Stimulated activated CD4-positive, alpha-beta T cell treated with anti-CD3 and anti-CD28 coated beads, Interleukin-12 subunit alpha, Interleukin-12 subunit beta, amount 100 ng/mL, for 24 hours (primary cell): ENCODE measurements at places on chromosomes 16 and 17.

DNA sequence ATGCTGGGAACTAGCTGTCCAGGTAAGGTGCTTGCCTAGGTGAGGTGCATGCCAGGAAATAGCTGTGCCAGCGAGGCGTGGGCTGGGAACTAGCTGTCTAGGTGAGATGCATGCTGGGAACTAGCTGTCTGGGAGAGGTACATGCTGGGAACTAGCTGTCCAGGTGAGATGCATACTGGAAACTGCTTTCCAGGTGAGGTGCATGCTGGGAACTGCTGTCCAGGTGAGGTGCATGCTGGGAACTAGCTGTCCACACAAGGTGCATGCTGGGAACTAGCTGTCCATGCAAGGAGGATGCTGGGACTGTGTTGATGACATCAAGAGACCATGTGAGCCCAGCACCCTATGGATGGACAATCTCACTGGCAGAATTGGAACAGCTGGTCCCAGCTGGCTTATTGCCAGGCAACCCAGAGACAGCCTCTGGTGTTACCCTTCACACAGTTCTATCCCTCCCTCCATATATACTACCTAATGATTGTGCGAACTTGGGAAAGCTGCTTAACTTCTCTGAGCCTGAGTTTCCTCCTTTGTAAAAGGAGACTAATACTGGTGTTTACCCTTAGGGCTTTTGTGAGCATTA, 479.9 kb upstream of the RBFOX1 start:
- no peak for DNase-seq

DNA sequence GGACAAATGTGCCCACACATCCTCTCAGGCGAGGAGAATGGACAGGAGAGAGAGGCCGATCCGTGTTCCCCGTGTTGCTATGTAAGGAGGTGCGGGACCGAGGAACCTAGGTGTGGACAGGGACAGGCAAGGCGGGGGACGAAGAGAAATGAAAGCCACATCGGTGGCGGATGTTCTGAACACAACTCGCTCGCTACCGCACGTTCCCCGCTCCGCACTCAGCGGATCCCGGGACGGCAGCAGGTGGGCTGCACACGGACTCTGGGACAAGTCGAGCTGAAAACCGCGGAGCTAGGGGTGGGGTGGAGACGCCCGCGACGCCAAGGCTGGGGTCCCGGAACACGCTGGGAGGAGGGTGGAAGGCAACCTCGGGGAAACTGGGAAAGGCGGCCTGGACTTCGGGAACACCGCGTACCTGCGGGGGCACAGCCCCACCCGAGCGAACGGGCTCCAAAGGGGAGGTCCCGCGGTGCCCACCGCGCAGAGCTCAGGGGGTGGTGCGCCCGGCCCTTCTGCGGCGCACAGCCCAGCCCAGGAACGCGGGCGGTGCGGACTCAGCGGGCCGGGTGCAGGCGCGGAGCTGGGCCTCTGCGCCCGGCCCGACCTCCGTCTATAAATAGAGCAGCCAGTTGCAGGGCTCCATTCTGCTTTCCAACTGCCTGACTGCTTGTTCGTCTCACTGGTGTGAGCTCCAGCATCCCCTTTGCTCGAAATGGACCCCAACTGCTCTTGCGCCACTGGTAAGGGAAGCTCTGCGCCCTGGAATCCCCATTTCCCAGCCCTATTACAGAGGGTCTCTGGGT, at the start of gene MT1E:
Gene MT1E (plus strand): TSS at position 642 of the 803 bp plus-strand sequence. CDS start 71 bp downstream, at position 713.
- DNase-seq: peak; percentile 49

- DNase-seq: no peak
Measured at GRCh38 chr16:12898551-12898950, 2.8 kb upstream of the SHISA9 start.

DNA sequence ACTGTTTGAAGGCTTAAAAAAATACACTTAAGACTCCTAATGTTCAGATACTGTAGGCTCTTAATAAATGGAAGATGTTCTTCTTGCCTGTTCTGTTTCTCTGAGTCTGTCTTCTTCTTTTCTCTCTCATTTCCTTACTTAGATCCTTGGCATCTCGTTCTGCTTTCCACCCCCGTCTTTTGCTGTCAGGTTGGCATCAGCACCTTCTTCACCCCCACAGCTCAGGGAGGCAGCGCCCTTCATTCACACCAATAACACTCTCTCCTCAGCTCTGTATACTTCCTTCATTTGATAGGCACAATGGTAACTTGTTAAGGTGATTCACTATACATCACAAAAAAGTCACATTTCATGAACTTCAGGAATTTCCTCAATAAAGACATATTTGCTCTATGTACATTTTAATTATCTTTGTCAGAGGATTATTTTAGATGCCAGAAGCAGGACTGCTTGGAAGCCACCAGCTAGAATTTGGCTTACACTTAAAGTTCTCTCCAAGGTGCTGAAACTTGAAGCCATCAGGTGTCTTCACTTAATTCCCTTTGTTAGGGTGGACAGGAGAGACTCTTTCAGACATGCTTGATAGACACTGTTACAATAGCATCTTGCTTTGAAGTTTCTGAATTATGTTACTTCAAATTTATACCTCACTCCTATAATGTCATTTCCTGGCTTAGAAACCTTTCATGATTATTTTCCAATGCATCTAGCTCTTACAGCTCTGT, 670.1 kb upstream of the C16orf82 start:
- no peak for DNase-seq

- no peak for DNase-seq
Measured at GRCh38 chr17:75638893-75639292, 5.7 kb downstream of the SMIM5 start.

DNA sequence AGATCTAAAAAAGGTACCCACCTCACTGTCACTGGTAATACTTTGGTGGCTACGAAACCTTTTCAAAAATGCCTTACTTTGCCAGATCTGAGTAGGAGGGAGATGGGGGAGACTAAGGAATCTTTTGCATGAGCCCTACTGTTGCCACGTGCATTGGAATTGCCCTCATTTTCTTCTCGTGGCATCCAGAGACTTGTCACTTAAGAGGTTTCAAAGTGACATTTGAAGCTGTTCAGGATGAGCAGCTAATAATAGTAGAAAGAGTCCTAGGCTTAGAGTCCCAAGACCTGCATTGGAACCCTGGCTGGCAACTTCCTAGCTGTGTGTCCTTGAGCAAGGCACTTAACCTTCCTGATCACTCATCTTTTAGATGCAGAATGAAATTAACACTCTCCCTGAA, 43.5 kb downstream of the GPRC5B start:
- DNase-seq: no peak

GRCh38 chr17:56723421-56723820, 110.3 kb downstream of the C17orf67 start:
- no peak for DNase-seq

DNA sequence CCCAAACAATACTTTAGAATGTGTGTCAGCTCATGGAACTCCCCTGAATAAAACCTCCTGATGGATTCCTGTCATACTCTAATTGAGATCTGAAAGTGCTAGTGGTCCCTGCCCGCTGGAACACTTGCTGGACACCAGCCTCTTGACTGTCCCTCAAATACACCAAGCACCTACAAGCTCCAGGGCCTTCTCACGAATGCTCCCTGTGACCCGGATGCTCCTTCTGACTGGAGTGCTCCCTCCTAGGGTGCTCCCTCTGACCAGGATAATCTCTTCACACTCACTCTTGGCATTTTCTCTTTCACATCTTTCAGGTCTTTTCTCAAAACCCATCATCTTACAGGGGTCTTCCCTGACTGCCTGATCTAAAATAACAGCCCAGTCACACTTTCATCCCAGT, 205.9 kb downstream of the SLC39A11 start:
- DNase-seq: no peak
